ENCODE measurements at places on chromosomes 16 and 17. TPM values are rescaled to one million over a fixed set of nuclear protein-coding genes. Genes with fewer than 3 reads are reported as not detected.

Gene NPB
- total RNA-seq: 2.5 TPM

Gene PHKB
- total RNA-seq: 16.4 TPM

Gene SCARF1
- total RNA-seq: not detected

Gene SLC35G6
- total RNA-seq: not detected

Gene HID1
- not detected for total RNA-seq

Gene CD300LB
- total RNA-seq: not detected

Gene MMP25
- total RNA-seq: not detected

Gene MIS12
- 16.8 TPM for total RNA-seq

Gene YBX2
- total RNA-seq: 6.5 TPM

Gene NTN1
- total RNA-seq: 0.79 TPM

Gene CIBAR2
- not detected for total RNA-seq

Gene ULK2
- total RNA-seq: 12.0 TPM

Gene C1QTNF1
- total RNA-seq: 38.4 TPM

Gene ABCC12
- total RNA-seq: not detected

Gene CLEC18C
- not detected for total RNA-seq

Gene KRTAP3-2
- total RNA-seq: not detected

Gene WFDC1
- total RNA-seq: 0.40 TPM

Gene CTRB1
- not detected for total RNA-seq

Gene KRTAP4-3
- total RNA-seq: not detected

Gene PRSS53
- 1.9 TPM for total RNA-seq

Gene KRT39
- total RNA-seq: not detected

Gene FOXF1
- 8.9 TPM for total RNA-seq

Gene KRT33A
- total RNA-seq: not detected

Gene CHST4
- total RNA-seq: 0.47 TPM

Gene LRRC46
- total RNA-seq: not detected

Gene NPIPA2
- 0.43 TPM for total RNA-seq

Gene TNFRSF17
- total RNA-seq: not detected

Gene ALOX15
- total RNA-seq: not detected

Gene CFDP1
- total RNA-seq: 23.2 TPM

Gene CYGB
- total RNA-seq: 14.0 TPM

Gene TNP2
- total RNA-seq: not detected

Gene SOST
- not detected for total RNA-seq

Gene KCNJ2
- total RNA-seq: 12.8 TPM

Gene CCL8
- not detected for total RNA-seq

Gene GRAP
- total RNA-seq: not detected

Gene RBFOX1
- total RNA-seq: not detected

Gene DPEP2
- not detected for total RNA-seq

Gene SDR42E1
- 1.2 TPM for total RNA-seq

Gene CD68
- 12.6 TPM for total RNA-seq

Gene ARL5C
- total RNA-seq: not detected

Gene DNAAF8
- 3.4 TPM for total RNA-seq

Data from MG63 (cell line).